ENCODE measurements at places on chromosomes 5 and 9.

DNA sequence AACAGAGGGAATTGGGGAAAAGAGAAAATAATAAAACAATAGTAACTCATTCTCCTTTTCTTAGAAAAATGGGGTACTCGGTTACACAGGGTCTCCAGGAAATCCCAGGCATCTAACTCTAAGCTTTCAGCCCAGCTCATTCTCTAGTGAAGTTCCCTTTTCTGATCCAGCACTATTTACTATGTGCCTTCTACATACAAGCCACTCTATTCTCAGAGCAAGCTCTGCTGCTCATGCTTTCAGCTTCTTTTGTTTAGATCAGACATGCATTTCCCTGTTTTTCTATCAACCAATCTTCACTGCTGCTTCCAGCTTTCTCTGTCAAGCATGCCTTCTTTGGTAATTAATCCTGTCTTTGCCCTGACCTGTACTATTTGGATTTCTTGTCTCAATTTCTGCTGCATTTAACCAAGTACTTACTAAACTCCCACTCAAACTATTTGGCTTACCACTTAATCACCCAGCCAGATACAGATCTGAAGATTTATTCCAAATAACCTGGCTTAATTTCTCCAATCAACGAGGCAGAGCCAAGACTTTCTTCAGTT lies 25.3 kb downstream of the OSMR start:
- no peak for DNase-seq

- no peak for DNase-seq
Observed at GRCh38 chr5:87885758-87886157, 382.9 kb downstream of the TMEM161B start.

- DNase-seq = no peak
Observed at GRCh38 chr9:69476797-69477196, 151.8 kb downstream of the ENTREP1 start.

- no peak for DNase-seq
Observed at GRCh38 chr5:171131497-171131896, 177.6 kb upstream of the TLX3 start.

DNA sequence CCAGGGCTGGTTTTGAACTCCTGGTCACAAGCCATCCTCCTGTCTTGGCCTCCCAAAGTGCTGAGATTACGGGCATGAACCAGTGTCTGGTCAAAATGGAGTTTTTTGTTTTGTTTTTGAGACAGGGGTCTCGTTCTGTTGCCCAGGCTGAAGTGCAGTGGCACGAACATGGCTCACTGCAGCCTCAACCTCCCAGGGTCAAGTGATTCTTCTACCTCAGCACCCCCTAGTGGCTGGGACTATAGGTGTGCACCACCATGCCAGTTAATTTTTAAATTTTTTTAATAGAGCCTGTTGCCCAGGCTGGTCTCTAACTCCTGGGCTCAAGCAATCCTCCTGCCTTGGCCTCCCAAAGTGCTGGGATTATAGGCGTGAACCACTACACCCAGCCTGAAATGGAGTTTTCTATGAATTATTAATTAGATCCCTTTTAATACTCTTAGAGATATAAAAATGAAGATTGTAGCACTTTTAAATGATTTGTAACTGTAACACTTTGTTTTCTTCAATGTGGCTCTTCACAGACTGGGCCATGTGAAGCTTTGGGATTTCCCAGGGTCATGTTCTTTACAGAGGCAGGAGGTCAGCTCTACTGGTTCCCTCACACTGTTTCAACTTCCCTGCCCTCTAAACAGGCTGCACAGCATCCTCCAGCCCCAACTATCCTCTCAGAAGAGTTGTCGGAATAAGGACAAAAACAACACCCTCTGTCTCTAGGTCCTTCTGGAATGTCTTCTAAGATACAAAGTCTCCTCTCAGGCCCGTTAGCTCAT lies 32.7 kb upstream of the SPARC start:
- DNase-seq = no peak

DNA sequence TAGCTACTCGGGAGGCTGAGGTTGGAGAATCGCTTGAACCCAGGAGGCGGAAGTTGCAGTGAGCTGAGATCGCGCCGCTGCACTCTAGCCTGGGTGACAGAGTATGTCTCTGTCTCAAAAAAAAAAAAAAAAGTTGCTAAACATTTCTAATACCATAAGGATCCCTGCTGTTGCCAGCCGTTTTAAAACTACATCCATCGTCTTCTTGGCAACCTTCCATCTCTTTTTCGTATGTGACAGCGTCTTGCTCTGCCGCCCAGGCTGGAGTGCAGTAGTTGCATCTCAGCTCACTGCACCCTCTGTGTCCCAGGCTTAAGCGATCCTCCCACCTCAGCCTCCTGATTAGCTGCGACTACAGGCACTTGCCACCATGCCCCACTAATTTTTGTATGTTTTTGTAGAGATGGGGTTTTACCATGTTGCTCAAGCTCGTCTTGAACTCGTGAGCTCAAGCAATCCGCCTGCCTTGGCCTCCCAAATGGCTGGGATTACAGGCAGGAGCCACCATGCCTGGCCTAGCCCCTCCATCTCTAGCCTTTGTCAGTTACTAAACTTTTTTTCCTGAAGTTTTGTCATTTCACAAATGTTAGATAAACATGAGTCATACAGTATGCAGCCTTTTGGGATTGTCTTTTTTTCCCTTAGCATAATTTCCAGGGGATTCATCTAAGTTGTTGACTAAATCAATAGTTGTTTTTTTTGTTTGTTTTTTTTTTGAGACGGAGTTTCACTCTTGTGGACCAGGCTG lies 13.5 kb downstream of the NSD1 start:
- DNase-seq = no peak

- no peak for DNase-seq
Observed at GRCh38 chr5:172952034-172952511, 7.2 kb upstream of the RPL26L1 start.

DNA sequence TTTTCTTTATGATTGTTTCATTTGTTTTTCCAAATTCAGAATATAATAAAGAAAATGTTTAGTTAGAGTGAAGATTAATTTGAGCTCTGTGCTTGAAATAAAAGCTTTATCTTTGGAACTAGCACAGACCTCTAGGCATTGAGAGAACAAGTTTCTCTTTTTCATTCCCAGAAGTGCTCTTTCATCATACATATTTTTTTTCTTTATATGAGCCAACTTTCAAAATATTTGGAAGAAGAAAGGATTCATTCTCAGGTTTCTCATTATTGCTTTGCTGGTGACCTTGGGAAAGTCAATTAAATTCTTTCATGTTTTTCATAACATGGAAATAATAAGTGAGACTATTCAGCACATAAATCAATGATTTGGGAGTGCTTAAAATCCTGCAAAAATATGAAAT lies 16.8 kb downstream of the CTXN3 start:
- DNase-seq = no peak

GRCh38 chr5:68872088-68872839 lies 221.6 kb upstream of the SLC30A5 start:
- no peak for DNase-seq

DNA sequence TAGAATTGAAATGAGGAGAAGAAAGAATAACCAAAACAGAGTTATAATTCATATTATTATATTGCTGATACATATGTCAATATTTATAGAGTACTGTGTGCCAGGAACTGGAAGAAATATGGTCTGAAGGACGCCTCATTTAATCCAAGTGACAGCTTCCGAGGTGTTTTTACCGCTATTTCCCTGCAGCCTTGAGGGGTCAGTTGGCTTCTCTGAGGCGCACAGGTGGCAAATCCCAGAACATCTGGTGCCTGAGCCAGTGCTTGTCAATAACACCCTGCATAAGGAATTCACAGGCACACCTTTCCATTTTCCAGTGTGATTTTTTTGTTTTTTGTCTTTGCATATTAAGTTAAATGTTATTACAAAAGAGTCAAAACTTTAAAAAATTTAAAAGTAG lies 43.3 kb upstream of the CTSL start:
- no peak for DNase-seq

- no peak for DNase-seq
Observed at GRCh38 chr5:122584411-122585300, 190.2 kb upstream of the SNX2 start.

- DNase-seq = no peak
Observed at GRCh38 chr5:176741561-176742211, 68.7 kb upstream of the UNC5A start.

DNA sequence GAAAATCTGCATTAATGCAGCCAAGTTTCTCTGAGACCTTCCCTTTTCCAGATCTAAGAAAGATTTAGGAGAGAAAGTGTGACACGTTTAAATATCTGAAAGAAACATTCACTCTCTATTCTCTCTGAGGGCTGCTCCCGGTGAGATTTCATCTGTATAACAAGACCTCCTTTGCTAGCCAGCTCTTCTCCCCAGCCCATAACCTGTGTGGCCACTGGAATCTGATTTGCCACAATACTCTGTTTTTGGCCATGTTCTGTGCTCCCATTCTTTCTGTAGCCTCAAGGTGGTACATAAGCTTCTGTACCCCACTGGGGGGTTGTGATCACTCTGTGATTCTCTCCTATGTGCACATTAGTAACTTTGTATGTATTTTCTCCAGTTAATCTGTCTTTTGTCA lies 291.0 kb upstream of the SEMA6A start:
- DNase-seq = no peak

- no peak for DNase-seq
Observed at GRCh38 chr5:87541033-87541432, 128.3 kb upstream of the CCNH start.

DNA sequence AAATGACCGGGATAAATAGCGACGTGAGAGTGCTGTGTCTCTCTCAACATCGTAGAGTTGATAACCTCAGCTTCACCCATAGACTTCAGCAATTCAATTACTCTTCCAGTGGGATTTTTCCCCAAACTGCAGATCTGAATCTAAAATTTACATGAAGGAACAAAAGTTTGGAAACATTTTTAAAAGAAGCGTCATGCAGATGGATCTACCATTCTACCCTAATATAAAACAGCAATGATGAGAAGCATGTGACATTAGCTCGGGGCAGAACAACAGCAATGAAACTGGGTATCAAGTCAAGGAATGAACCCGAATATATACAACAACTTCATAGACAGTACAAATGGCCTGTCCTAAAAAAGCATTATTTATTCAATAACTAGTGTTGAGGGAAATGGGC lies 18.8 kb downstream of the GLT6D1 start:
- no peak for DNase-seq

- no peak for DNase-seq
Observed at GRCh38 chr5:62450259-62450658, 37.7 kb downstream of the IPO11 start.

GRCh38 chr9:17578911-17579793 lies at the start of gene SH3GL2:
SH3GL2 (plus strand) TSS chr9:17579066.
- no peak for DNase-seq

GRCh38 chr5:33810491-33811120 lies 81.2 kb downstream of the ADAMTS12 start:
- no peak for DNase-seq

GRCh38 chr9:104555521-104555920 lies 13.4 kb upstream of the OR13C8 start:
- DNase-seq = no peak

- peak; percentile 12 for DNase-seq
Observed at GRCh38 chr9:87725900-87726709, at the start of gene CTSL. CTSL (plus strand) TSS chr9:87726119; CDS start chr9:87727604, 1,485 bp downstream.

- no peak for DNase-seq
Observed at GRCh38 chr5:170190436-170191134, 42.2 kb upstream of the C5orf58 start.

GRCh38 chr9:3525096-3525835 lies 535 bp downstream of the RFX3 start:
- DNase-seq = no peak

DNA sequence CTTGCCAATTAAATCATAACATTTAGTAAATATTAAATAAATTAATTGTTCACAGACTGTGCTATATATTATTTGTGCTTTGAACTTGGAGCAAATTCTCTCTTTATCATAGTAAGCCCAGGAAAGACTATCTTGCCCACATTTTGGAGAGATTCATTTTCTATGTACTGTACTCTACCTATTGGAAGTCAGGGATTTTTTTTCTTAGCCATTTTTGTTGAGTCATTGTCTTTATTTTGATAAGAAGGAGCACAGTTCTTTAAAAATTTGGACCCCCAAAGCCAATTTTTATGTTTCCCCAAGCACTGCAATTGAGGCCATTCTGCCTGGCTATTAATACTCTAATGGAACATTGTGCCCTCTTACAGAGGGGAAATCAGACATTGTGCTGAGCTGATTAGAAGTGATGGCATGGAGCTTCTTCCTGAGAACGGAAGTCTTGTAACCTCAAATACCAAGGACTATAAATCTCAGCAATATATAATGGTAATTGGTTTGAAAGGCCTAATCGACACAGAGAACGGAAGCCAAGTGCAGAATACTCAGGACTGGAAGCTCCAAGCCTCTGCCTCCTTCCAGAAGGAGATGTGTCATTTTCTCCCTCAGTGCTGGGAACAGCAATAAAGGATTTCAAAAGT lies 188.8 kb upstream of the PAPPA start:
- DNase-seq = no peak

DNA sequence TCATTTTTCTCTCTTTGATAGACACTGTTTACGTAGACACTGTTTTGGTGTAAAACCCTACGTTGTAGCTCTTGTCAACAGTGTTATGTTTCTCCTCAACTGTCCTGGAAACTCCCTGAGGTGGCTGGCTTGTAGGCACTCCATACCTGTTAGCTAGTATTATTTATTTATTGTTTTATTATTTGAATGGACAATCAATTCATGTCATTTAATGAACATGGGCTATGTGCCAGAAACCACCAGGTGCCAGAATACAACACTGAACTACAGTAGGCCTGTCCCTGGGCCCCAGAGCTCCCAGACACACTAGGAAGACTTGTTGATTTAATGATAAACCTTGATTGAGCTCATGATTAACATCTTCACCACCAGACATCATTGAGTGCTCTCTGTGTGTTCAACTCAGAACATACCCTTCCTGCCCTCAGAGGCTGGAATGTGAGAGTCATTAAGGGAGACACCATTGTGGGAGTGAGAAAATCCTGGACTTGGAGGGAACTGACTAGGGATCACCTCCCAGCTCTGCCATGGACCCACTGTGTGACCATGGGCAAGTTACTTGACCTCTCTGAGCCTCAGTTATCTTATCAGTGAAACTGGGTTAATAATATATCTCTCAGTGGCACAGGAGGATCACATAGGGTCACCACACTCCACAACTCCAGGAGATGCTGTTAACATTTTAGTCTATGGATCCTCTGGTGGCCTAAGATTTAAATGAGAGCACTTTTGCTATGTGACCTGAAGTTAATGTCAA lies 19.2 kb downstream of the IRF1 start:
- no peak for DNase-seq

- no peak for DNase-seq
Observed at GRCh38 chr5:121572061-121572460, 279.6 kb upstream of the FTMT start.

- no peak for DNase-seq
Observed at GRCh38 chr5:78574731-78575161, 73.8 kb downstream of the LHFPL2 start.

GRCh38 chr5:146825033-146825432 lies 53.5 kb downstream of the PPP2R2B start:
- no peak for DNase-seq

- no peak for DNase-seq
Observed at GRCh38 chr5:139646111-139646510, 2.0 kb upstream of the CXXC5 start.

DNA sequence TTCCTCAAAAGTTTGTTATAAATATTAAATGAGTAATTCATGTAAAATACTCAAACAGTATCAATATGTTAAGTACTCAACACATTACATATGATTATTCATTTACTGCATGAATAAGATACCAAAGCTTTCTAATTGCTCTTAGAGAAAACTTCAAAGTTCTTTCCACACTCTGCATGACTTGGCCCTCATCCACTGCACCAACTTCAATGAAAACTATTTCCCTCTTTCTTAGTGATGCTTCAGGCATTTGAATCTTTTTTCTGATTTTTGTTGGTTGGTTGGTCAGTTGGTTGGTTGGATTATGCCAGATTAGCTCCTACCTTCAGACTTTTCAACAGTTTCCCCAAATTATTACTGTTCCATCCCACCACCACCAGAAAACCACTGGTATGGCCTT lies 314.7 kb upstream of the RGMB start:
- DNase-seq = no peak
